ENCODE measurements at places on chromosomes 1 and 21.

DNA sequence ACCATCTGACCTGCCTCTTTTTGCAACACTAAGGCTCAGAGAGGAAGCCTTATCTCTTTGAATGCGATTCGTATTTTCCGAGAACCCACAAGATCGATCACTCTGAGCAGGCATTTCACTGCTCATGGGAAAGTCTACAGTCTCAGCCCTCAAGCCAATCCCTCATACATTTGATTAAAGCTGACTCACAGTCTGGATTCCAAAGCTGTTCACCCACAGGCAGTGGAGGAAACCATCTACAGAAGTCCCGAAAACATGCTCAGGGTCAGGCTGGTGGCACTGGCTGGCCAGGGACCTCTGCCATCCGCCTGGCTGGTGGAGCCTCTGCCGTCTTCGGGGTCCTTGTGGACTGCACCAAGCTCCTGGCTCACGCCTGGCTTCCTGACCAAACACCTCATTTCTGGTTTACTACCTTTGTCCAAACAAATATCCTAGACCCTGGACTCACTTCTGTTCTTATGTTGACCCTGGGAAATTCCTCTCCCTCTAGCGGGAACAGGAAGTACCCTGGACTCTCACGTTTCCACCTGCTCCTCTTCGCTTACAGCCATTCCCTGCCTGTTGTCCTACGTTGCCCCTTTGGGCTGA lies 650.0 kb downstream of the SMYD3 start:
- peak; percentile 83 for DNase-seq

GRCh38 chr1:35326246-35326866 lies 57.8 kb downstream of the ZMYM4 start:
- DNase-seq: no peak

GRCh38 chr1:238312969-238313368 lies 422.2 kb upstream of the ZP4 start:
- DNase-seq: no peak

- DNase-seq: no peak
Measured at GRCh38 chr1:2463396-2463795, 12.7 kb upstream of the PLCH2 start.

- no peak for DNase-seq
Measured at GRCh38 chr1:14884614-14885175, 268.9 kb upstream of the TMEM51 start.

GRCh38 chr1:21323091-21323490 lies 32.8 kb upstream of the ECE1 start:
- DNase-seq: no peak

GRCh38 chr1:114669562-114670082 lies at the start of gene DENND2C:
Gene DENND2C, minus strand, starts transcription at chr1:114670049. Its CDS starts 44,065 bp downstream, at chr1:114625984.
- no peak for DNase-seq

GRCh38 chr1:101526813-101527212 lies 290.0 kb downstream of the S1PR1 start:
- DNase-seq: no peak

- no peak for DNase-seq
Measured at GRCh38 chr1:33088119-33088906, 7.4 kb downstream of the AZIN2 start.

DNA sequence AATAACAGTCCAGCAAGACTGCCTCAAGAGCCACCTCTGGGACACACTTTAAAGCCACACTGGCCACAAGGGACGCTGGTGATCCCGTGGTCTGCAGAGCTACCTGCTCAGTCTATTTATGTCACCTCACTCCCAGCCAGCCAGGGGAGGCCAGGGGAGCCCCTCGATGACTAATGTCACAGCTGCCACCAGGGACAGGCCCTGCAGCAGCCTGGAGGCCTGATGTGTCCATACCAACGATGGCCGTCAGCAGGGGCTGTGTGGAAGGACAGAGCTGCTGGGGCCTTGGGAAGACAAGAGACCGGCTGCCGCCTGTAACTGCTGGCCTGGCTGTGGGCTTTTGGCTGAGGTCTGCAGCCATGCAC lies 71.0 kb downstream of the SIK1 start:
- no peak for DNase-seq

DNA sequence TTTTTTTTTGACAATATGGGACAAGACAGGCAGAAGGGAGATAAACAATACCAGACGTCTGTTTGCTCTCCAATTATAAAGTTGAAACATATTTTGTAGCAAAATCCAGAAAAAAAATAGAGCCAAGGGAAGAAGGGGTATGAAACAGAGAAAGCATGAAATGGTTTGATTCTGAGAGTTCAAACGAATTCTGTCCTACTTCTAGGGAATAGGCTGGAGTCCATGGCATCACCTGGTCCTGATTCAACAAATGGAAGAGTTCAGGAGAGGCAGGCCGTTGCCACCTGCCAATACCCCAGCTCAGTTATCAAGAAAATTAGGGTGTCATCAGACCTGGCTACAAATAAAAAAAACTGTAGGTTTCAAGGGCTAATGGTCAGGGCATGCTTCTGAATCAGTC lies 71.8 kb downstream of the CLSTN1 start:
- DNase-seq: no peak

DNA sequence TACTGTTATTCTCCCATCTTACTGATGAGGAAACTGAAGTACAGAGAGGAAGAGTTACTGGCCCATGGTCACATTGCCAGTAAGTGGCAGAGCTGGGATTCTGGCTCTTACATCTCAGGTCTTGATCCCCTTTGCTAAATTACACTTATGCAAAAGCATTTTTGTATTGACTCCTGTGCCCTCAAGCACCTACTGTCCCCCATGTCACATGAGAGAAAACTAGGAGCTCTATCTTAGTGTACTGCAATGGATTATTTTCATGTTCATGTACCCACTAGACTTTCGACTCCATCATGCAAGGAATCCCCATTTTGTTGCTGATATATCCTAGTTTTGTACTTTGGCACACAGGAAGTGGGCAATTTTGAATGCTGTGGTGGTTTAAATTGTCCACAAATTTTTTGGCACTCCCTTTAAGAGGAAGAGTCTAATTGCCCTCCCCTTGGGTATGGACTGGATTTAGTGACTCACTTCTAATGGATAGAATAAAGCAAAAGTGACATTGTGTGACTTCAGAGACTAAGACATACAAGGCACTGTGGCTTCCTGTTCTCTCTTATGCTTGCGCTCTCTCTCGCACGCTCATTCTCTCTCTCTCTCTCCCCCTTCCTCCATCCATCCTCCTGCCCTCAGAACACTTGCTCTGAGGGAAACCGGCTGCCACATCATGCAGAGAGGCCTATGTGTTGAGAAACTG lies 43.5 kb upstream of the JAK1 start:
- no peak for DNase-seq

DNA sequence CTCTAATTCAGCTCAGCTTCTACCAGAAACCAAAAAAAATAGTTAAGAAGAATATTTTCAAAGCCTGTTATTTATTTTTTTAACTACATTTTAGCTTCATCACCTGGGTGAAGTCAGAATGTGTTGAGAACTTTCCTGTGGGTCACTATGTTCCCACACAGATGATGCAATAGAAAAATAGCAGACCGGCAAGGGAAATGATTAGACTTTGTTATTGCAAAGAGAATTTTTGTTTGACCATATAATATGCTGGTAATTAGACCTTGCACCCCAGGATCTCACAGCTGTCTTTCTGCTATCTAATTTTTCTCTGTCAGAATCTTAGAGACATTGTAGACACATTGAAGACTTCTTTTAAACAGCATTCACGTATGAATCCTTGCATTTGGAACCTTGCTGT lies 299.3 kb downstream of the TBX15 start:
- no peak for DNase-seq

GRCh38 chr1:153541641-153542590 lies 1.2 kb upstream of the S100A5 start:
- DNase-seq: no peak

DNA sequence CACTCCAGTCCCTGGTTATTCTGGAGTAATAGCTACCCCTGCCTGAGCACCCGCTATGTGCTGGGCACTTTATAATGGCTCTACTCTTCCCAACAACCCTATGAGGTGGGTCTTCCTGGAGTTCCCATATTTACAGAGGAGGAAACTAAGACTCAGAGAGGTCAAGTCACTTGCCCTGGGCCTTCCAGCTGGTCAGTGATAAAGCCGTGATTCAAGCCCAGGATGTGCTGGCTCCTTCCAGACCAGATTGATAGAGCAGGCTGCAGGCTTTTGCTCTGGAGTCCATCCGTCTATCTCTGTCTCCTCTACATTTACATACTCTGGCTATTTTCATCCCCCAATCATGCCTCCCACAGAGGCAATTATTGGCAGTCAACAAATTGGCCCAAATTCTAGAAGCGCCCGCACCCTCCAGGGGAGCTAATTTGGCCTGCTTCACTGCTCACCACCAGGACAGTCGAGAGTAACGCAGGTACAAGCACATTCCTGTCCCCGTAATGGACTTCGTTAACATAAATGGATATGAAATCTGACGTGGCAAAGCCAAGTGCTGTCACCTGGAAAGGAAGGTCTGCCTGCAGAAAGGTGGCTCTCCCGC lies 39.8 kb upstream of the SELENON start:
- no peak for DNase-seq

GRCh38 chr21:46097336-46098293 lies at the start of gene COL6A2:
Gene COL6A2, plus strand, starts transcription at chr21:46098112.
- no peak for DNase-seq

GRCh38 chr1:114468047-114468446 lies 43.0 kb downstream of the TRIM33 start:
- DNase-seq: no peak

DNA sequence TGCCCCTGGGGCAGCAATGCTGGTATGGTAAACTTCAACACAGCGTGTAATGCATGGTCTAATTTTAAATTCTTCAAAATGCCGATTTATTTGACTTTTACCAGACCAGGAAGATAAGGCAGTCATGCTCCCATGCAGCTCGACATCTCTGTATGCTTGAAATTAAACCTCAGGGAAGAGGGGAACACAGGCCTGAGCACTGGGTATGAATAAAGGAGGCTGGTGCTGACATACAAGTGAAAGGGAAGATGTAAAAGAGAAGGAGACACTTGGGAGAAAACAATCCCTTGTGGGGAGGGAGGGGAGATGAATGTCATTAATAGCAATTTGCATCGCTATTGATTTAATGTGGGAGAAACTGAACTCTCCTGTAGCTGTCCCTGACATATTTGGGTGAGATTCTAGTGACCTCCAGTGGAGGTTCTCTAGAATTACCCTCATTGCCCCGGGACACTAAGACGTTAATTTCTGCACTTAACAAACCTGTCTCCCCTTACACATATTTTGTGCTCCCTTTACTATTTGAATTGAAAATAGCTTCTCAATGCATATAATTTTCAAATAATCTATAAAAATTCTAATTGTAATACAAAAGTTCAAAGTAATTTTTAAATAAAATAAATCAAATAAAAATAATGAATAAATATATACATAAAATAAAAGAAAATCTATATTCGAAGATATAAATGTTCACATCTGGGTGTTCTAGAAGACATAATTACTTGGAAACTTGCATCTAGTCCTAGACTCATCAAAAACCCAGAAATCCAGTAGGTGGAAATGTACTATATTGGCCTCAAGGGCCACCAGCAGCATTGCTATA lies 283.1 kb downstream of the LMX1A start:
- no peak for DNase-seq

DNA sequence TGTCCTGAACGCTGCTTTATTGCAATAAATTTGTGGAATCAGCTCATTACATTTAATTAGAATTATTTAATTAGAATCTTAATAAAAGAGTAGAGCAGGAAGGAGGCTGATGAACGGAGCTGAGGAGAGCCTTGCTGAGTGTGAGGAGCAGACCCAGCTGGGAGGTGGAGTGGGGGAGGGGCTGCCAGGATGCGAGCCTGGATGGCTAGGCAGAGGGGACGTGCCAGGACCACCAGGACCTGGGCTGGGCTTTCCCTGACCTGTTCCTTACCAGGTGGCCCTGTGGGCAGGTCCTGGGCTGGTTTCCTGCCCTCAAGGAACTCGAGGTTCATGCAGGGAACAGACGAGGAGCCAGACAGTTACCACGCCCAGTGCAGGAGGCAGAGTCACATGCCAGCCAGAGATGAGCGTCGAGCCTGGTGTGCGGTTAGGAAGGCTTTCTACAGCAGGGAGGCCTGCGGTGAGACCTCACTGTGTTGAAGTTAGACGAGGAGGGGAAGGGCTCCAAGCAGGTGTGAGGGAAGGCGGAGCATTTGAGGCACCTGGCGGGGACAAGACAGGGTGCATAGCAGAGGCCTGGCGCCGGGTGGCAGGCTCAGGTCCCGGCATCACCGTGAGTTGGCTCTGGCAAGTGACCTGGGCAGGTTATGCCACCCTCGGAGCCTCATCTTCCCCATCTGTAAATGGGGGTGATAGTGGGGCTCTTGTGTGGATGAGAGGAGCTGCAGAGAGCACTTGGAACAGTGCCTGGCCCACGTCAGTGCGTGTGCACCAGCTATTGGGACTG lies 33.9 kb downstream of the LDLRAP1 start:
- DNase-seq: no peak

DNA sequence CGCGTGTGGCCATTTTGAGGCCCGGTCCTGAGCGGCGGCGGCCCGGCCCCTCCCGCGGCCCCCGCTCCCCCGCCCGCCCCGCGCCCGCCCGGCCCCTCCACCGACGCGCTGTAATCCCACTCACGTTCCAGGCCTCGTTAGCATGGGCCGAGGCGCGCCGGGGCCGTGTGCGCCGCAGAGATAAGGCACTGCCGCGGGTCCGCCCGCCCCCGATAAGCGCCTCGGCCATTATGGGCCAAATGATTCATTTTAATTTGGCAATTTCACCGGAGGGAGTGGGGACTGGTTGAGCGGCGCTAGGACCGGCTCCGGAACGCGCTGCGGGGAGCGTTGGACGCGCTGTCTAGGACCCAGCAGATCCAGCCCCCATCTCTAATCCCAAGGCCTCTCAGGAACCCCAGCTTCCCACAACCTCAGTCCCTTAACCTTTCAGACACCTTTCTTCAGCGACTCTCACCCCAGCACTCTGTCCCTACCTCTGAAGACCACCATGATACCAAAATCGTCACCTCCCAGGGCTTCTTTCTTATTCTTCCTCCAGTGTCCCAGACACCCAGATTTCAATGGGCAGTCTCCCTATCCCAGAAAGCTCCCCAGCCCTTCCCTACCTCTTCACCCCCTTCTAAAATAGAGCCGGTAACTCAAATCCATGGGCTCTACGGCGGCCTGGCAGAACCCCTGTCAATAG lies at the start of gene TAL1:
Gene TAL1 (minus strand): TSS at position 39 of the 688 bp plus-strand sequence. CDS start 6,337 bp downstream, outside the sequence.
- DNase-seq: no peak

- DNase-seq: no peak
Measured at GRCh38 chr1:21219674-21220073, 43.0 kb upstream of the EIF4G3 start.

GRCh38 chr21:39126486-39126806 lies 56.8 kb downstream of the PSMG1 start:
- DNase-seq: no peak

- no peak for DNase-seq
Measured at GRCh38 chr1:6082430-6082971, 36.8 kb downstream of the KCNAB2 start.
